ENCODE measurements at places on chromosomes 4 and X.

DNA sequence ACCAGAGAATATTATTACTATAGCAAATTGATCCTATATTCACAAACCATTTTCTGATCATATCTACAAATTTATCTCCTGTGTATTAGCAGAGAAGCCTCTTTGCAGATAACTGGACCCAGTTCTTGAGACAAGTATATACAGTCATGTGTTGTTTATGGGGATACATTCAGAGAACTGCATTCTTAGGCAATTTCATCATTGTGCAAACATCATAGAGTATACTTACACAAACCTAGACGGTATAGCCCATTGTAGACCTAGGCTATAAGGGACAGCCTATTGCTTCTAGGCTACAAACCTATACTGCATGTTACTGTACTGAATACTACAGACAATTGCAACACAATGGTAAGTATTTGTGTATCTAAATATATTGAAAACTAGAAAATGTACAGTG, 152.5 kb upstream of the SPANXN4 start:
- no peak for DNase-seq

GRCh38 chr4:153506341-153507309, 40.5 kb downstream of the TMEM131L start:
- DNase-seq: no peak

- DNase-seq: no peak
These were observed 359.5 kb downstream of the C4orf33 start for GRCh38 chr4:129455482-129455881.

GRCh38 chrX:69424910-69425309, 79.2 kb upstream of the NALF2 start:
- DNase-seq: no peak

- DNase-seq: no peak
These were observed 465 bp downstream of the HNRNPH2 start for GRCh38 chrX:101408532-101408841.

- no peak for DNase-seq
These were observed 26.2 kb downstream of the TMEM144 start for GRCh38 chr4:158236304-158237030.

DNA sequence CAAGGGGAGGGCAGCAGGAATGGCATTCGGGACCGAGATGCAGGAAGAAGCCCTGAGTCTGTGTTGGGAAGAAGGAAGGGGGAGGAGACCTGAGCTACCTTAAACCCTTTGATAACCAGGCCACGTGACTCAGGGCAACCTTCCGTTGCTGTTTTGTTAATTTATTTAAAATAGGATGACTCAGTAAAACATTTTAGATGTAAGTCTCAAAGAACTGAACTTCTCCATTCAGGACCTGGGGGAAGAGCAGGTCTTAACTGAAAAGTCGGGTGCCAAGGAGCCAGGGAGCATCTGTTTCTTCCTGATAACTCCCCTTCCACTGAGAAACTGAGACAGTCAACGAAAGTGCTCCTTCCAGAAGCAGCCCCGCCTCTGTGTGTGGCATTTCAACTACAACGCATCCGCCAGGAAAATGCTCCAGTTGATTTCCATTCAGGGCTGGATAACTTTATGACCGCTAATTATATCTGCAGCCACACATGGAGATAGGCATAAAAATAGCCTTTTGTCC, 88.0 kb downstream of the IRF2 start:
- DNase-seq: no peak

- DNase-seq: no peak
These were observed 43.1 kb downstream of the ADAMTS3 start for GRCh38 chr4:72525938-72526337.

DNA sequence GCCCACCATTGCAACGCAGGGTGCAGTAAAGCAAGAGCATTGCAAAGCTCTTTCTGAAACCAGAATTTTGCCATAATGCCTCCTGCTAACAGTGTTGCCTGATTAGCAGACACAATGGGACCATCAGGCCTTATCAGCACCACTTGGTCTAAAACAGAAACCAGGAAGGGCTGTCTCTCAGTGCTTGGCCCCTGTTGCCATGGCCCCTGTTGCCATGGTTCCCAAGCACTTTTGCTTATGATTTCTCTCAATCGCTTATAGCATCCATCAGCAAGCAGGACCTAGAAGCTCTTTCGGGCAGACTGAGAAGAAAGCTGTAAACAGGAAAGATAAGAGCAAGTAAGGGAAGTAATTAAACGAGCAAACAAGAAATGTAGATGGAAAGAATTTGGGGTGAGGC, 36.8 kb downstream of the RTL5 start:
- no peak for DNase-seq

GRCh38 chrX:154750301-154751202, at the start of gene GAB3:
GAB3 (minus strand) TSS chrX:154751077; CDS start chrX:154751025, 52 bp downstream.
- DNase-seq: no peak

DNA sequence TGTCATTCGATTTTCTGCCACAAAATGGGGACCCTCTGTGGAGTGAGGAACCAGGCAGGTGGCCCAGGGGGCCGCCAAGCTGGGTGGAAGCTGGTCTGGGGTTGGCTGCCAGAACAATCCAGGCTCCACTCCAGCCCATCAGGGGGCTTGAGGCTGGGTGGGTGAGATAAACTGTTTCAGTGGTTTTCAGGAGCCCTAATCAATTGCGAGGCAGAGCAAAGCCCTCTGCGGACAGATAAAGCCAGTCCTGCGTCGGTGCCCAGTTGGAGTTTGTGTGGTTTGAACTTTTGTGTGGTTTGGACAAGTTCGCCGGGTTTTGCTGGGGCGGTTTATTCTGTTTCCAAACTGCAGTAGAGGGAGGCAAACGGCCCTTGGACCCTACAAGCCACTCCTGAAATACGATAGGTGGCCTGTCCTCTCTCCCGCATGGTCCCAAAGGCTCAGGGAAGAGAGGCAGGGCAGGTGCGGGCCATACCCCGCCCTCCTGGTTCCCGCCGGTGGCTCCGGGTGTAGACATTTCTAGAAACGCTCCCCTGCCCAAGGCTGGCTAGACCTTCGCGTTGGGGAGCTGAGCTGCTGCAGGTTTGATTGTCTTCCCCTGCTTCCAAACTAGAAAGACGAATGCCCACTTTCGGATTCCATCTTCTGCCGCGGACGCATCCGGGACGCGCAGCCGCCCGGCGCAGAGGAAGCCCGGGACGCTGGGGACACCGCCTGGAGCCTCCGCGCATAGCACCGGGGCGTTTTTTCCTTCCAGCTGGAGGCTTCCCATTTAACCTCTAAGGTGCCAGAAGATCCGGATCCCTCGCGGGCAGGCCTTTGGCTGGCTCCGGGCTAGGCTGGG, 169.0 kb upstream of the BCOR start:
- DNase-seq: no peak

- DNase-seq: no peak
These were observed 106.4 kb downstream of the DHX15 start for GRCh38 chr4:24477919-24478318.

- DNase-seq: no peak
These were observed 61.8 kb downstream of the GPC3 start for GRCh38 chrX:133923548-133923947.

DNA sequence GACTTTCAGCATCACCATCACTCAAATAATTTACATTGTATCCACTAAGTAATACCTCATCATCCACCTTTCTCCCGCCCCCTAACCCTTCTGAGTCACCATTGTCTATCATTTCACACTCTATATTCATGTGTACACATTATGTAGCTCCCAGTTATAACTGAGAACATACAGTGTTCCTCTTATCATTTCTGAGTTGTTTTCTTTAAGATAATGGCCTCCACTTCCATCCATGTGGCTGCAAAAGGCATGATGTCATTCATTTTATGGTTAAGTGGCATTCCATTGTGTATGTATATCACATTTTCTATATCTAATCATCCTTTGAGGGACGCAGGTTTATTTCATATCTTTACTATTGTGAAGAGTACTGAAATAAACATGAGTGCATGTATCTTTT, 14.6 kb upstream of the NDST4 start:
- no peak for DNase-seq

GRCh38 chr4:126756050-126756829, 876.5 kb upstream of the INTU start:
- DNase-seq: no peak

DNA sequence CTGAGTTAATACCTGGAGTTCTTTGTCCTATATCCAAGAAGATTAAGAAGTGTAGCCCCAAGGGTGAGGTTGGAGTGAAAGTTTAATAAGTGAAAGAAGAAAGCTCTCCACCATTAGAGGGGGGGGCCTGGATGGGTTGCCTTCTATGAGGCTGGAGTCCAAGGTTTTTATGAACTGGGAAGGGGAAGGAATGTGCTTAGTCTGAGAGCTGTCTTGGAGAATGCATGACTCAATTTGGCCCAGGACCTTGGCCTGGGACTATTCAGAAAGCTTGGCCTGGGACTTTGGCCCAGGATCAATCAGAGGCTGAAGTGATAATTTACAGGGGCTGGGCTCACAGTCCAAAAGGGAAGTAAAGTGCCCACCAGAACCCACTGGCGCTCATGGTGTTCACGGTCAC, 1049.0 kb upstream of the GRIA3 start:
- DNase-seq: no peak

DNA sequence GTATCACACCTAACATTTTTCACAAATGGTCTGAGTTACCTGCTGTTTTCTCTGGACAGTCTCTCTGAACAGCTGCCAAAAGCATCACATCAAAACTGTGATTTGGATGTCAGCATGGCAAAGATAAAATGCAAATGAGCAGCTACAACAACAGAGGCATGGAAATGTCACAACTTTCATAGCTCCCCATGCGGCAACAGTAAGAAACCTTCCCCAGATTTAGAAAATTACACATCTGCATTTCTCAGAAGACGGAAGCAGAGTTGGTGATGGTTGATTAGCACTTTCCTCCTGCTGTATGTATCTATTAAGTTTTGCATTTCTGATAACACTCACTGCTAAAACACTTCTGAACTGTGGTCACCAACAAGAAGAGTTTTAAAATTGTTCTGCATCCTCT, 9.7 kb downstream of the PRKG2 start:
- DNase-seq: no peak

DNA sequence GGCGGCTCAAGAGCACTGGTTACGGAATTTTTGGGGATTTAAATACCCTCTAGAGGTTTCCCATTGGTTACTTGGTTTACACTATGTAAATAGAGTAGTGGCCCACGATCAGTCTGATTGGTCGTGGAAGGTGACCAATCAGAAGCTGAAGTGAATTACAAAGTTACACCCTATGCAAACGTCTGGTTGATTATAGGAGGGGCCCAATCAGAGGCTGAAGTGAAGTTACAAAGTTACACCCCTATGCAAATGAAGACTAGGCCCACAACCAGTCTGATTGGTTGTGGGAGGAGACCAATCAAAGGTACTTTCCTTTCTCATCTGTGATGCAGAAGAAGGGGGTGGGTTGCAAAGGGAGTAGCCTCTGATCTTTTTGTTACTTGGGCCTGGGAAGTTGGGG, 45.1 kb upstream of the HSD17B10 start:
- DNase-seq: no peak

DNA sequence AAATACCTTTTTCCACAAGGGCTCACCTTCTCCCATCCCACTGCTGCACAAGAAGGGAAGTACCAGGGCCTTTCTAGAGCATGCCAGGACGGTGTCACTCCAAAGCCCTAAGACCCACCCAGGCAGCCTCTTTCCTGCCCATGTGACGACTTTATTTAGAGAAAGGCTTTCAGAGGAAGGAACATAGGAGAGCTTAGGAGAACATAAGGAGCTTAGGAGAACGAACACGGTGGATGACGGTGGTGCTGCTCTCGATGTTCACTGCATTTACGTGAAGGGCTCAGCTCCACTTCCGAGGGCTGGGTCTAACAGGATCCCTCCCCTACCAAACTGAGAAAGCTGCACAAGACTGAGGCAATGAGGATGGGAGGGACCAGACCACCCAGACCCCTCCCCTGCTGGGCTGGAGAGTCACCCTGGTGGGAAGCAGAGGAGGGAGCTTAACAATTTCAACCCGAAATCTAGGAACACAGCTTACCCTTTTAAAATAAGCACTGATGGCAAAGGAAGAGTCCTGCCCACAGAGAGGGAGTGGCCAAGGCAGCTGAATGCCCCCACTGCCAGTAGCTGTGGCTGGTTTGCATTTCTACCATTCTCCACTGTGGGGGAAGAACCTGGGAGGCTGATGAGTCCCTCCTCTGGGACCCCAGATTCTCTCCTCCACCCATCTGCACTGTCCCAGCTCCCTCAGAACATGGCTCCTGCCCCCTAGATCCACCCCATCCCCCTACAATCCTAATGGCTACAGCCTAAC, 29.8 kb downstream of the ZFYVE28 start:
- DNase-seq: no peak

DNA sequence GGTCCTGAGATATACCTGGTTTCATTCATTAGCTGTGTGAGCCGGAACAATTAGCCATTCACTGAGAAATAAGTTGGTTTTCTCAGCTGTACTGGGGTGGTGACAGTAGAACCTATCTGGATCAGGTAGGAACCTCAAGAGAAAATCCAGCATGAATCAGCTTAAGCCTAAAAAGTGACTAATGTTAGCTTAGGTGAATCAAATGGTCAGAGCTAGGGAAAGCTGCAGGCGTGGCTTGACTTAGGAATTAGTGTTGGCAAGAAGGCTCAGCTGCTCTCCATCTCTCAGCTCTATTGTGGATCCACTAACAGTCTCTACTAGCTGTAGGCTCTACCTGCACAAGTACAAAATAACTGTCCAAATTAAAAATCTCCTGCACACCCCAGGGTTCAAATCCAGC, 1025.5 kb downstream of the RAB28 start:
- DNase-seq: no peak

GRCh38 chr4:113531572-113531971, 230.0 kb downstream of the CAMK2D start:
- no peak for DNase-seq

DNA sequence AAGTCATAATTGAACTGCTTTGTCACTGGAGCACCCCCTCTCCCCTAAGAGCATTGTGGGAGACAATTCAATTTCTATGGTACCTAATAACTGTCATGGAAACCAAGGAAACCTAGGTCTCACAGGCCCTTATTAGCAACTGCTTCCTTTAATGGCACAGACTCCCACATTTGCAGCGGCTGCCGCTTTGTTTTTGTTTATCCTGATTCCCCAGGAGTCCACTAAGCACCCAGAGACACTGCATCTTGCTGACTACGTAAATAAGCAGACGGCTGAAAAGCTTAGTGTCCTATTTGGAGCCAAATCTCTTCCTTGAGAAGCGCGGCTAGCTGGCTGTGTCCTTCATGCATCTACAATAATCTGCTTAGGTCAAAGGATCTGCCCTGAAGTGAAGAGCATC, 494.4 kb downstream of the TMA16 start:
- no peak for DNase-seq

- no peak for DNase-seq
These were observed 1331.1 kb downstream of the ADGRL3 start for GRCh38 chr4:62531264-62531663.

GRCh38 chrX:68584221-68584620, 63.2 kb upstream of the STARD8 start:
- no peak for DNase-seq

DNA sequence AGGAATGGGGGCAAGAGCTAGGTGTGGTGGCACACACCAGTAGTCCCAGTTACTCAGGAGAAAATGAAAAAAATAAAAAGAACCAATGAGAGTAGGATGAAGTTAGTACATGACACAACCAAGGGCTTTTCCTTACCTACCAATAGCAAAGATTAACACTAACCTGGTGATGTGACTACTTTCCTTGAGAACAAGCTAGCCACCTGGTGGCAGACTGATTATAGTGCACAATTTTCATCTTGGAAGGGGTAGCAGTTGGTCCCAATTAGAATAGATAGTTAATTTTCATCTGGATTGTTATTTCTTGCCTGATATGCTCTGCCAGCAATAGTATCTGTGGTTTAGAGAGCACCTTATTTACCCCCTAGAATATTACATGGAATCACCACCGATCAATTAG, 1216.8 kb upstream of the PABPC4L start:
- DNase-seq: no peak

- no peak for DNase-seq
These were observed 124.0 kb downstream of the UBE2K start for GRCh38 chr4:39821951-39822350.
